NCI-H1694 (cell line): ENCODE measurements at places on chromosomes 5 and 9.

- DNase-seq: no peak
These were observed 1.9 kb downstream of the ALDH1A1 start for GRCh38 chr9:72950875-72951442.

DNA sequence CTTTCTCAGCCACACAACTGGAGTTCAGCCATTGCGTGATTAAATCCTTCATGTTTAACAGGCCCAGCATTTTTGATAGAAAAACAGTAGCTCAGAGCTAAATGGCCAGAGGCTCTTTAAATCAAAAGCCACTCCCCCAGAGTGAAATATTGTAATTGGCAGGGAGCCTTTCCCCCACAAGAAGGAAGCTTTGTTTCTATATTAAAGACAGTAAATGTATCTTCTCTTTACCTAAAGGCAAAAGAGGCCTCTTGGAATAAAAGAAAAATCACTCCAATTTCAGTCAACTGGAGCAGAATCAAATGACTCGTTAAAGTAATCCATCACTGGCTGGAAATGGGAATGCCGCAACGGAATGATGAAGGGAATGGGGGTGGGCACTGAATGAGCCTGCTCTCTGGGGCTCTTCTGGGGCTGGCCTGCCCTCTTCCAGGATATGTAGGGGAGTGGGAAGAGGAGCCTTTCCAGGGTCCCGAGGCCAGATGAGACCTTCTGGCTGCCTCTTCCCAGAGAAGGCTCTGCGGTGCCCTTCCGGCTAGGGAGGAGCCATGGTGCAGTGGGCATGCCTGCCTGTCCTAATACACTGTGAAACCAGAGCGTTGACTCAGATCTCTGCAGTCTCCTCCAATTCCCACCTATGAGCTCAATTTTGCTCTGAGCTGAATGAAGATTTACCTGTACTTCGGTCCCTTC, 45.2 kb downstream of the ANKDD1B start:
- DNase-seq: no peak

DNA sequence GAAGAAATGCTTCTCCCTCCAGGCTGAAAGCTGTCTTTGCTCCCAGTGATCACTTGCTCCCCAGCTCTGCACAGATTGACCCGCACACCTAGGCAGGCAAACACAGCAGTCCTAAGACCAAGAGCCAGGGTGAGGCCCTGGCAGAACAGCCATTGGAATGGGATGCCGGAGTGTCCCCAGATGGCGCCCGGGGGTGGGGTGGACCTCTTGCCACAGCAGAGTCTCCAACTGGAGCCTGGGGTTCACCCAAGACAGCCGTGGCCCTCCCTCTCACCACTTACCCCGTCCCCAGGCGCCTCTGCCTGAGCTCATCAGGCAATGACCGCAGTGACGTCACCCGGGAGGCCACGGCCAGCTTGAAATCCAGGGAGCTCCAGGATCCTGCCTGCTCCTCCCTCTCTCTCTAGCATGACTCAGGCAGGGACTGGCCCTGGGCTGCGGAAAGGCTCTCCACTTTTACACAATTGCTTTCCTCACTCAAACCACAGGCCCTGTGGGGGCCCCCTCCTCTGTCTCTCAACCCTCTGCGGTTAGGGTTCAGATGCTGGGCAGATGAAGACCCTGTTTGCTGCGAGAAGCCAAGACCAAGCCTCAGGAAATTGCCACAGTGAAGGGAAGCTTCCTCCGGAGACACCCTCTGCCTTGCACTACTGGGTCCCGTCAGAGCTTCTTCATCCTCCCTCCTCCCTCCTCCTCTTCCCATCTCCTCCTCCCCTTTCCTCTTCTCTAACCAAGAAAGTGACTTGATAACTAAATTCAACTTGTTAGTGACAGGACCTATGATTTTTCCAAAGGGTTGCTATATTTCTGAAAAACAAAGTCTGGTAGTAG, 24.3 kb upstream of the PTGES start:
- DNase-seq: no peak

DNA sequence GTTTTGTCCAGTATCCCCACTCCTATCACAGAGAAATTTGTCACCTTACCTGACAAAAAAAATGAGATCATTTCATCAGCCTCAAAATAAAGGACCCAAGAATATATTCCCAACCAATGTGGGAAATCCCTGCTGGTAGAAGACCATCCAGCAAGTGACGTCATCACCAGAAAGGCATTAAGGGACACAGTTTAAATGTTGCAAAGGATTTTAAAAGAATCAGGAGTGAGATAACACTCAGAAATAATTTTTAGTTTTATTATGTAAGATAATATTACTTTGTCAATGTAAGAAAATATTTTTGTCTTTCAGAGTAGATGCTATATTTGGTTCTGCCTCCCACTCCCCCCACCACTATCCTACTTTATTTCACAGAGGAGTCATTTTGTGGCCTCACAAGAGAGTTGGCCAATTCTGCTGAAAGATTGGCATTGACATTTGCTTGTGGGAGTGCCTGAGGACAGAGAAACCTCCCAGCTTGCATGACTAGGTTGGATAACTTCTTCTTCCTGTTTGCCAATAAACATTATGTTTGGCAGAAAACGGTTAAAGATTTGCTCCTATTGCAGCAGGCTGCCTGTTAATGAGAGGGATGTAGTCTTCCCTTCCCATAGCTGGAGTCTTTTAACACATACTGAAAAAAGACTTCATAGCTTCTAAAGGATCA, 288.6 kb upstream of the DAB2 start:
- DNase-seq: no peak

GRCh38 chr9:114861922-114862605, 56.2 kb upstream of the TNFSF15 start:
- DNase-seq: no peak

DNA sequence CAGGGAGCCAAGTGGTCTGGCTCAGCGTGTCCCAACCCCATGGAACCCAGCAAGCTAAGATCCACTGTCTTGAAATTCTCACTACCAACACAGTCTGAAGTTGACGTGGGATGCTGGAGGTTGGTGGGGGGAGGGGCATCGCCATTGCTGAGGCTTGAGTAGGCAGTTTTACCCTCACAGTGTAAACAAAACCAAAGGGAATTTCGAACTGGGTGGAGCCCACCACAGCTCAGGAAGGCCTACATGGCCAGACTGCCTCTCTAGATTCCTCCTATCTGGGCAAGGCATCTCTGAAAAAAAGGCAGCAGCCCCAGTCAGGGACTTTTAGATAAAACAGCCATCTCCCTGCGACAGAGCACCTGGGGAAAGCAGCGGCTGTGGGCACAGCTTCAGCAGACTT, 17.1 kb upstream of the FBXL17 start:
- DNase-seq: no peak

DNA sequence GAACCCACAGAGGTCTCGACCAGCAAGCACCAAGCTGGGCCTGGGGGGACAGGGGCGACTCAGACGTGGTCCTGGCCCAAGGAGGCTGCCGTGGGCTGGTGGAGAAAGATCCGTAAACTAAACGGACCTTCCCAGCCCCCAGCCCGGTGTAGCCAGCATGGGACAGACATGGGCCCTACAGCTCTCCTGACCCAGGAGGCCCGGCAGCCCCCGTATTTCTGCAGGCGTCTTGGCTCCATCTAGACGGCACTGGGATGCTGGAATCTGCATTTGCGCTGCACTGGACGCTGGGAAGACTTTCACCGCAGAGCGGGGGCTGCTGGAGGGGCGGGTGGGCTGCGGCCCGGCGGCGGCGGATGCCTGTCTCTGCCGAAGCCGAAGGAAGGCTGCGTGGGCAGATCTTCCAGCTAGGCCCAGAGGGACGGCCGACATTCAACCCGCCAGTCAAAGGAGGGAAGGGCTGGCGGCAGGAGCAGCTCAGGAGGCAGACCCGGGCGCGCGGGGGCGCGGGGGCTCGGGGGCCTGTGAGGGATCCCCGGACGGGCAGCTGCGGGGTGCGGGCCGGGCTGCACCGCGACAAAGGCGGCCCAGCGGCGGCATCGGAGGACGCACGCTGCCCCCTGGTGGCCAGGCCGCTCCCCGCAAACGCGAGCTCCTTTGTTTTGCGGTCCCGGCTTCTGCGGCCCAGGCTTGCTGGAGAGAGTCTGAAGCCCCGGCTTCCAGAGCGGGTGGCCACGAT, 266.2 kb downstream of the NSG2 start:
- DNase-seq: no peak

DNA sequence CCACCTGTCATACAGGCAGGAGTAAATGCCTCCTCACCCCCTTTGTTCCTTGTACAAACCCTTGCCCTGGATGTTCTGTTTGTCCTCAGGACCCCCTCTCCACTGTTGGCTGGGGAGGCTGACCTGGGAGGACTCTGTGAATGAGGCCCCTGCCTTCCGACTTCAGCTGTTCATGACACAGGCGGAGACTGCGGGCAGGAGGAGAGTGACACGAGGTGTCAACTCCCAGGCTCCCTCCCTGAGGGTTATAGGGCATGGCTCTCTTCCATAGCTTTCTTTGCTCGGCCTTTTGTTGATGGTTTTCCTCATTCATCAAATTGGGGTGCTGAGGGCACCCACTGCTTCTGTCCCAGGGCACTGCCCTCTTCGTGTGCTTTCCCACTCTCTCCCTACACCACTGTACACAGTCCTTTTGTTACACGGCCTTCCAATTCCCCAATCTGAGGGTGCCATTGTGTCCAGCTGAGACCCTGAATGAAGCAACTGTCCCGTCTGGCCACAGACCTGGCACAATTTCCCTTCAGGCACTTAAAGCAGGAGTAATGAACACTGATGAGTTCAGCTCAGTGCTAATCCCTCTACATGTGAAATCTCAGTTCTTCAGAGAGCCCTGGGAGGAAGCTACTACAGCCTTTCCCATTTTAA, 33.8 kb downstream of the KCNIP1 start:
- DNase-seq: no peak

- DNase-seq: no peak
These were observed 188.9 kb downstream of the TENT4A start for GRCh38 chr5:6902094-6902493.

DNA sequence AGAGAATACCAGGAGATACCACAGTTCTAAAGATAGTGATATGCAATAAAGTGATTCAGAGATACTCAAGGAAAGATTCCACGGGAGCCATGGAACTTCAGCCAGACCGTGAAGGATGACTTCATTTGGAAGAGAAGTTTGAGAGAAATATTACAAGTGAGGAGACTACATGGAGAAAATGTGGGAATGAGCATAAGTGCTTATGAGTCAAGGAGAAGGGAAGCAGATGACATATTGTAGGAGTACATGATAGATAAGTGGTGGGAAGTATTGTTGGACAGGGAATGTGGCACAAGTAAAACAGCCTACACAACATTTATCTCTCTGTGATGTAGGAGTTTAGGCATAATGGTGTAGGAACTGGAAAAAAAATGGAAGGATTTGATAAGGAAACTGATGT, 122.1 kb upstream of the FBXL17 start:
- no peak for DNase-seq

DNA sequence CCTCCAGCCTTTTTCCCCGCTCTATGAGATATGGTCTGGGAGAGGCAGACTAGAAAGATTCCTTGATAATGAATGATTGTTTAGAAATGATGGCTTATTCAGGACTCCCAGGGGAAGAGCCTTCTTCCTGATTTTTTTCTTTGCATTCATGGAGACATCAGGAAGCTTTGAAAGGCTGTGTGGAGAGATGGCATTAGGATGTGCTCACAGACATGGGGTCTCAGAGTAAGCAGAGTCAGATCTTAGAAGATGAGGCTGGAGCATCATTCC, 37.1 kb downstream of the PPARGC1B start:
- no peak for DNase-seq

DNA sequence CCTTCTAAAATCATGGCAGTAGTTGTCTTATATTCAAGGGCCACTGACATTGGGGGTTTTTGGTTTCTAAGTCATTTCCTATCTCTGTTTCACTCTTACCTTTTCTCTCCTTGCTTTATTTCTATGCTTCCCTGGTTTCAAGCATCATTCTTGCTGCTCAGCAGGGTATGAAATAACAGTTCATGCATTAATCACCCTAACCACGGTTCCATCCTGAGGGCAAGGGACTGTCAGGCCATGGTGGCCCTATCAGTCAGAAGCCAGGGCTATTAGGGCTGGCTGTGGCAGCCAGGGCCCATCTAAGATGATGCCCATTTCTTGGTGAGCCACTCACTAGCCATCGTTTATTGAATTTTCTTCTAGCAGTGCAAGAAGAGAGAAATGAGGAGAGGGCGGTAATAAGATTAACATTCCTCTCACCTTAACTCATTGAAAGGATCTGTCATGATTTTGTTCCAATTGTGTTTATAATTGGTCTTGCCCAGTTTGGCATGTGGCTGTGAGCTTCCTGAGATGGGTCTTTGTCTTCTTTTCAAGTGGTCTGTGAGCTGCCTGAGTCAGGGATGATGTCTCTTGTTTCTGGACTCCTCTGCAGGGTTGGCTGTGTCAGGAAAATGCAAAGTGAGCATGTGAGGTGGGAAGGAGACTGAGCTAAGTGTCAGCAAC, 45.2 kb downstream of the CYSTM1 start:
- DNase-seq: no peak

GRCh38 chr9:18821788-18822187, 211.2 kb downstream of the SAXO1 start:
- DNase-seq: no peak

DNA sequence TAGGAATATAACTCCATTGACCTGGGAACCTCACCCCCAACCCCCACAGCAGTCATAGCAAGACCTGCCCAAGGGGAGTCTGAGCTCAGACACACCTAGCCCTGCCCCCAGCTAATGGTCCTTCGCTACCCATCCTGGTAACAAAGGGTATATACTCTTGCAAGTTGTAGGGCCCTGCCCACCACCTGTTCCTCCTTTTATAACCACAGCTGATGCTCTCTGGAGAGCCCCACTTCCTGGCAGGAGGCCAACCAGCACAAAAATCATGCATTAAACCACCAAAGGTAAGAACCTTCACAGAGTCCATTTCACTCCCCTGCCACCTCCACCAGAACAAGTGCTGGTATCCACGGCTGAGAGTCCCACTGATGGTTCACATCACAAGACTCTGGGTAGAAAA, 1195.3 kb upstream of the SEMA6A start:
- no peak for DNase-seq

DNA sequence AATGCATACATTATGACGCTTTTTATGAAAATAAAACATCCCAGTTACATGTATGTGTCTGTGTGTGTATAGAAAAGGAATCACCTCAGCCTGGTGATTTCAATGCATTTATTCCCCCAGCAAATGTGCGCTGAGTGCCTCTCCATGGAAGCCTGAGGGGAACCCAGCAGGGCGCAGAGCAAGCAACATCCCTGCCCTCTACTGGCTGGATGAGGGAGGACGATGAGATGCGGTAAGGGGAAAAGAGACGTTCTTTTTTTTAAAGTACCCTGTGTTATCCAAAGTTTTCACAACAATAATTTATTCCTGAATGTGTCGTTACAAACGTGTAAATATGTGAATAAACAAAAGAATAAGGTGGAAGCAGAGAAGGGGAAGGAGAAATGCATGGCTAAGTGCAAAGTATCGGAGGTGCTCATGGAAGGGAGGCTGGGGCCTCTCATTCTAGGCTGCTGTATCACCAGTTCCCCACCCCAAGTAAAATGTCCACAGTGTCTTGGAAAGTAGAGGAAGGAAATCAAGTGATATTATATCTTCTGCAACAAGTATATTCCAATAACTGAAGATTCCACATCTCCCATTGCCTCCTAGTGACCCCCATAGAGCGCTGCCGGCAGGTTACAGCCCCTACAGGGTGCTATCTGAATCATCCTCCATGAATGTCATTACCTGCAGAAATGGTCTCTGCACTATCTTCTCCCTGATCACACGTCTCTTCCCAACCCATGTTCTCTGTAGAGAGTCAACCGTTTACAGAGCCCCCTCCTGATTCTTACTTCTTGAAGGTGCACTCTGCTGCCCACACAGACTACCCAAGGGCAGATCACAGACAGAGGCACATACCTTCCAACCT, 13.0 kb upstream of the ABLIM3 start:
- DNase-seq: no peak
